ENCODE measurements at places on chromosomes 1 and 21.

DNA sequence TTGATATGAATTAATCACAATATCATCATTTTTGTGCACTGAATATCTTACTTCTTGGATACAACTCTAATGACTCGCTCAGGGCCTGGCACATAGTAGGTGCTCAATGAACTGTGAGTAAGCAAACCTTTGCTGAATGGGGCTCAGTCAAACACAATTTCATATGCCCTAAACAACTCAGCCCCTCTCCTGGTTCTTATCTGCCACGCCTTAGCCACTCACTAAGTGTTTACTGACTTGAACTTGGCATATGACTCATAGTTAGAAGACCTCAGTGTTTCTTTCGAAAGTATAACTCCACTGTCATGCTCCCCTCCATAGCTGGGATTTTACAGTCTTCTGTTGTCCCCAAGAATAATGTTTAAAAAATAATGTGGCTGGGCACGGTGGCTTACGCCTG is 4.8 kb upstream of the IFNLR1 start:
- no peak for DNase-seq

DNA sequence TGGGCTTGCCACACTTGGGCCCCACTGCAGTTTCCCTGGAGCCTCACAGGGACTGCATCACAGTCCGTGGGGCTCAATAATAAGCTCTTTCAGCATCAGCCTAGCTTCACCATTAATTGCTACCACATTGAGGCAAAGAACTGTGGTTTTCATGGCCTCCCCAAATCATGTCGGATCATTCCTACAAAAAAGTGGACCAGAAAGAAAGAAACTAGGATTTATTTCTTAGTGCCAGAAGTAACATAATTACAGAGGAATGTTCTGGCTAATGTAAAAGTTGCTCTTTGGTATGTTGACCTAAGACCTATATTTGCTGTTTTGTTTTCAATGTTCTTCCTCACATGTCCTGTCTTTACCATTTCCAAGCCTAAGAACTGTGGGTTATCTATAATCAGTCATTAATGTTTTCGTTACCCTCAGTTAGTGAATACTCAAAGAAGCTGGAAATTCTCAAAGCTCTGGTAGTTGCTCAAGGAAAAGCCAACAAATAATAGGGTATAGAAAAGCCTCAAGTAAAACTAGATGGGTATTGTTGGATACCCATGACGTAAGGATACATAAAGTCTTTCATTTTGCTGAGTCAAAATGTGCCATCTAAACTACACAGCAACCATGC is 173.9 kb downstream of the LTN1 start:
- DNase-seq, result no peak

- no peak for DNase-seq
Observed at GRCh38 chr1:229203030-229203751, 67.7 kb upstream of the RAB4A start.

DNA sequence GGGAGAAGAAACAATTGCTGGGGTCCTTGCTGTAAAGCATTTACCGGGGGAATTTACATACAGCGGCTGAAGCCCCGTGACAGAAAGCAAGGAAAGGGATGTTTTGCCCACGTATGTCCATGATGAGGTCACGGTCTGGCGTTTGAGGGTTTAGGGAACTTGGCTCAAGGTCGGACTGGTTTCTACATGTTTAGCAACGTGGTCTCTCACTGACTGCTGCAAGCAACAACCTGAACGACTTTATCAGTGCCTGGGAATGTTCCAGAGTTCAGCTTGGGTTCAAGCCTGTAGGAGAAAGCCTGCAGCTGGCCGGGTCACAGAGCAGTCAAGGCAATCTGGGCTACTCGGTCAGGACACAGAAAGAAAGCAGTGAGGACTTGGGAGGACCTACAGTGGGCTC is 323.3 kb downstream of the AJAP1 start:
- DNase-seq, result no peak

Measured in activated effector memory CD4-positive, alpha-beta T cell treated with Interleukin-2 at 50 U/mL for 16 hours (primary cell).